Osteoblast (primary cell): ENCODE measurements at places on chromosomes 11 and 22. TPM values are rescaled to one million over a fixed set of nuclear protein-coding genes. Genes with fewer than 3 reads are reported as not detected.

- no peak for DNase-seq
These were observed 85.8 kb downstream of the RELT start for GRCh38 chr11:73461964-73462363.

DNA sequence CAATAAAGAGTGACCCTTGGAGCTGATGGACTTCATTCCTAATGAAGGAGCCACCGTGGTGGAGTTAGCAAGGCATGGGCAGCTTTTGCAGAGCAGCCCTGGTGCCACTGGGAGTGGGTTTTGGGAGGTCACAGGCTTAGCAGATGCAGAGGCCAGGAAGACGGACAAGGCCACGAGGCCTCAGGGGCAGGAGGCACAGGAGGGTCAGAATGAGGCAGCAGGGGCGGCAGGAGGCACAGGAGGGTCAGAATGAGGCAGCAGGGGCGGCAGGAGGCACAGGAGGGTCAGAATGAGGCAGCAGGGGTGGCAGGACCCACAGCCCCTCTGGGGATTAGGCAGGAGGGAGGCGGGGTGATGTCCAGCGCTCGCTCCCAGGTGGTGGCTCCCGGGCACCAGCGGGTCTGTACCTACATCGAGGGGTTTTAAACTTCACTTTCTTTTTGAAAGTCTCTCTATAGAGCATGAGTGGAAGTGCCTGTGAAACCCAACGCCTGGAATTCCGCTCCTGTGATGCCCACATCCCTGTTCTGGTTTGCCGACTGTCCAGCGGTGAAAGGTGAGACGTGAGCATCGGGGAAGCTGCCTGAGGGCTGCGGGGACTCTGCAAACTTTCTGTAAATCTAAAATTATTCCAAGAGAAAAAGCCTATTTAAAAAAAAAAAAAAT is 521.6 kb downstream of the BRD1 start:
- peak; percentile 53 for DNase-seq

GRCh38 chr22:44540756-44541670 is 43.0 kb upstream of the RTL6 start:
- DNase-seq, result no peak

DNA sequence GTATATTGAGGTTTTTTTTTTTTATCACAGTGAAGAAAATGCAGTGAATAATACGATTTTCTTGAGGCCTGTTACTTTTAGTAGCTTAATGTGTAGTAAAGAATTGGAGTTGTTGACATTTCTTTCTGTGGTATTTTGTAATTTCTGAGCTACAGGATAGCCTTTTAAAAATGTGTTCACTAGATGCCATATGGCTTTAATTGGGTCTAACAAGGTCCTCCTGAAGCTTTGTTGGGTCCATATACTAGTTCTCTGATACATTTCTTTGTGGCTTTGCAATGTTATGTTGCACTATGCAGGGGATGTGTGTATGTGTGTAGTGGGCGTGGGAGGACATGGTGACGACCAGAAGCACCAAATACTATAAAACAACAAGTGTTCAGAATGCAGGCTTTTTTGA is 25.1 kb downstream of the FBXO7 start:
- no peak for DNase-seq

- peak; percentile 13 for DNase-seq
These were observed 4.4 kb downstream of the HINFP start for GRCh38 chr11:119125821-119126220.

TBX10 gene
- not detected in 2 replicates for total RNA-seq

LGALS12 gene
- total RNA-seq, result under 0.01 TPM in 1 of 2 replicates, not detected in the other

INSC gene
- total RNA-seq, result 0.72 and 1.8 TPM in 2 replicates
